ENCODE measurements at places on chromosomes 6 and 20.

GRCh38 chr6:146546443-146547043 is 2.9 kb downstream of the RAB32 start:
- no peak for DNase-seq

- peak; percentile 67 for DNase-seq
Observed at GRCh38 chr20:1108437-1108920, 9.9 kb upstream of the PSMF1 start.

DNA sequence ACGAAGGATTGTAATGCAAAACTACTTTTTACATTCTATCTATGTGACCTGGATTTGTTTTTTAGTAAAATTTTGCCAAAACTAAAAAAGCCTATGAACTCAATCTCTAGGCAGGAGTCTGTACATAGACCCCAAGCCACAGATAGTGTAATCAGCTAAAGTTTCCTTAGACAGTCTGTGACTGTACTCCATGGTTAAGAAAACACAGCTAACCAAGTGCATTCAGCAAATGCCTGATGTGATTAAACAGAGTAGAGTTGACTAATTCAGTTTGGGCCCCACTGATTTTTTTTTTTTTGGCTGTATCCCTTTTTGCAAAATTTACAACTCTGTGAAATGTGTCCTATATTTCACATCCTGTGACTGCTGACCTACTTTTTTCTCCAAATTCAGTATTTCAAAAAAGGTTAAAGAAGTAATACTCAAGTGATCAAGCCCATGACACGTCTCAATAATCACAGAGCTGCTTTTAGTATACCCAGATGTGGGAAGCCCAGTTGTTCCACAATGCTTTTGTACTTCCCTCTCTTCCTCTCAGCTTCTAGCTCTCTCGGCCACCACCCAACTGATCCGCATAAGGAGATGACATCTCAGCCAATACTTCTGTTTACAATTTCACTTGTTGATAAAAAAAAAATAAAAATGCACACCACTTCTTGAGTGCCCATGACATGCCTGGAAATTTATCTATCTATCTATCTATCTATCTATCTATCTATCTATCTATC is 108.8 kb upstream of the TBX18 start:
- no peak for DNase-seq

DNA sequence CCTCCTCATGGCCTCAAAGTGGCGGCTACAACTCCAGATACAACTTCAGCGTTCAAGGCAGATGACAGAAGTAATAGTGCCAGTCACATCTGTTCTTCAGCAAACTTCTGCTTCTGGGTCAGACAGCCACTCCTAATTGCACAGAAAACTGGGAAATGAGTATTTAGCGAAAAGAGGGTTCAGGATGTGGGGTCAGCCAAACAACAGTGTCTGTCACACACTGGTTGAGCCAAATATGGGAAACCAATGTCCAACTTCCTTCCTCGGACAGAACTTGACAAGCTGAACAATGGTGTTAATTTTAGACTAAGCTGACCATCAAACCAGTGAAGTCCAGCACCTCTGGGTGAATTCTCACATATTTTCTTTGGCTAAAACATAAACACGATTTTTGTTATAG is 22.1 kb downstream of the NUDT3 start:
- DNase-seq = no peak

GRCh38 chr6:86936834-86937218 is 502 bp upstream of the HTR1E start:
- DNase-seq = no peak

DNA sequence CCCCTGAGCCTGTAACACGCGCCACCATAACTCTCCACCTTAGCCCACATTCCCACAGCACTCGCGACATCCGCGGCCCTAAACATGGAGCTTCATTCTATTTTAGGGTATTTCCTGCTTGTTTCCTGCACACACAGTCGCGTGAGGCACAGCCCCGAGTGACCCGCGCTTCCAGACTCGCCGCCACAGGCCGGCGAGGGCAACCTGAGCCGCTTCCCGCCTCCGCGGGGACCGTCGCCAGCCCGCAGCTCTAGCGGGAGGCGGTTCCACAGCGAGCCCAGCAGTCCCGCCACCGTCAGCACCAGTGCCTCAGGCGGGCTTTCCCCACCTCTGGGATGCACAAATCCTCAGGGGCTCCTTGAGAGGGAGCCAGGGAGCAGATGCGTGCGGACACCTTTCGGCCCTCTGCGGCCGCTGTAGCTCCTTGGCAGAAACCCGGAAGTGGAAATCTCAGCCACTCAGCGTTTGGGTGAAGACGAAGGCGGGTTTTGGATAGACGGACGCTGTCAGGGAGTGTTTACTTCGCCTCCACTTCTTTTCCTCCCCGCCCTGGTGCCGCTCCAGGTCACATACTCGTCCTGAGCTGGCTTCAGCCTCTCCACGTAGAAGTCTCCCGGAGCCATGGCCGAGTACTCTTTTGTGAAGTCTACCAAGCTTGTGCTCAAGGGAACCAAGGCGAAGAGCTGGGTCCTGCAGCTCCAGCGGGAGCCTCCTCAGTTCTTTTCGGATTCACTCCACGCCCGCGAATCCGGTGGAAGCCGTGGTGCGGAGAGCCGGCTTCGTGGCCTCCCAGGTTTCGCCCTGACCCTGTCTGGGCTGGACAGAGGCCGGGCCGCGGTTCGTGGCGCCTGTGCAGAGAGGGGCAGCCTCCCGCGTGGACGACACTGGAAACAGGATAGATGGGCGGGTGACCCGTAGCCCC is 2177.4 kb upstream of the DEFB115 start:
- DNase-seq = peak; percentile 24

DNA sequence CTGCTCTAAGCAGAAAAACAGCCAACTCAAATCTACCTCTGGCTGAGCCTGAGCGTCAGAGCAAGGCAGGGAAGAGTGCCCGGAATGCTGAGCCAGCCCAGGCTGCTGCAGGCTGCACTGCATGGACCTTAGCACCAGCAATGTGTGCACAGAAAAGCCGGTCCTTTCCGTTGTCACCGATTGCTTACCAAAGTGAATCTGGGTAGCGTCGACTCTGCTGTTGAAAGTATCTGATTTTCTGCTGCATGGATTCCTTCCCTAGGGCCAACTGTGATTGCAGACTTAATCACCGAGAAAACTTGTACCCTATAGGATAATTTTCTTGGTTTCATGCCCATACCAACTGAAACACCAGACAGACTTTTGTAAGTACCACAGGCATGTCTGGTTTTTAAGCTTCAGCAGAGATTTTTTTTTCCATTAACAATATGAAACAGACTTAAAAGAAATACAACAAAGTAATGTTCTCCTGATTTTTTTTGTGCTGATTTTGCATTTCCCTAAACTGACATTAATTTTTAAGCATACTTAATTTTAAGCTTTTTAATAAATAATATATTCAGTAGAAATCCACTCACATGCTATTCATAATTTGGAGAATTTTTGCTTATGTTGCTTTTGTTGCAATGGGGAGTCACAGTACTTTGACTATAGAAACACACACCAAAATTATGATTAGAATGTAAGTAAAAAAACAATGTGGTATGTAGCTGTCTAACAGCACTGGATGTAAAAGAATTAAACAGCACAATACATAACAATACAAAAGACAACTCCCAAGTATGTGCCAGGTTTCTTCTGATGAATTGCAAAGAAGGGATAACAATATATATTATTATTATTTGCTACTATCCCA is 218.0 kb downstream of the THBS2 start:
- no peak for DNase-seq

DNA sequence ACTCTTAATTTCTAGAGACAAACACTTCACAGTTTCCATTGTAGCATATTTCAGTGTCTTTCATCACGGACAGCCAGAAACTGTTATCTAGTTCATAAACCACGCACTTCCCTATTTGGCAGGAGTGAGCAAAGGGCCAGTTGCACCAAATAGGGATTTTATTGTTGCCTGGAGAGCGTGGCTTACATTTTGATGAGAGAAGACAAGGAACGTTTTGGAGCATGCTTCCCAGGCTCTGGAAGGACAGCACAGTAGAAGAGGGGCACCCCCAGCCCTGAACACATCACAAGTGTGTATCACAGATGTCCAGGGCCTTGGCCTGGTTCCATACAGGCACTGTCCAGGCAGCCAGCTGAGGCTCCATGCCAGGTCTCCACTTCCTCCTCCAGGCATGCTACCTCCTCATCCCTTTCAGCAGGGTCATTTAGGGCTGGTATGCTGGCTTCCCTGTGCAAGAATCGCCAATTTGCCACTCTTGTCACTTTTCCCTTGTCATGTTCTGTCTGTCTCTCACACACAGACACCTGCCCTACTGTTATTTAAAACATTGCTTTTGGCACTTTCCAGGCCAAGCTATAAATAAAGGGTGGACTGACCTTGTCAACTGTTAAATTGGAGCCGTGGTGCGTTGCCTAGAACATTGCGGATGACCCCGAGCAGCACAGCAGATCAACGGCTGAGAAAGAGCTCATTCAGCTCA is 235.0 kb upstream of the GMDS start:
- no peak for DNase-seq

- DNase-seq = no peak
Observed at GRCh38 chr6:128235556-128235955, 284.8 kb downstream of the PTPRK start.

GRCh38 chr20:20668639-20669038 is 43.8 kb downstream of the RALGAPA2 start:
- DNase-seq = no peak

GRCh38 chr6:26347699-26348098 is 17.3 kb upstream of the BTN3A2 start:
- DNase-seq = no peak

DNA sequence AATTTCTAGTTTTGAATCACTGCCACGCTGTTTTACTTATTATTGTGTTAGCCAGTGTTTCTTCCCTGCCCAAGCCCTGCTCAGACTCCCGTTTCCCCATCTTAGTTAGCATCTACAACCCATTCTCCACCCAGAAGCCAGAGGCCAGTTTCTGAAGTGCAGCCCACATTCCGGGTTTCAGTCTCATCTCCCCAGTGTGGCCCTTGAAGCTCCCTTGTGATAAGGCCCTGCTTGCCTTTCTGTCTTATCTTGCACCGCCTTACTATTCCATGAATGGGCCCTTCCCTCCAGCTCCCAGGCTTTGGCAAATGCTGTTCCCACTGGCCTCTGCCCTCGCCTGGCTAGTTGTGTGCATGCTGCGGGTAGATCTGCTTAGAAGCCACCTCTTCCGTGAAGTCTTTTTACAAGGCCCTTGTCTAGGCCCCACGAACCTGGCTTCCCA is 41.1 kb downstream of the TOX2 start:
- no peak for DNase-seq

GRCh38 chr20:50163570-50164317 is 10.2 kb upstream of the PEDS1 start:
- peak; percentile 19 for DNase-seq

- DNase-seq = no peak
Observed at GRCh38 chr6:13550656-13551055, 23.7 kb upstream of the SIRT5 start.

DNA sequence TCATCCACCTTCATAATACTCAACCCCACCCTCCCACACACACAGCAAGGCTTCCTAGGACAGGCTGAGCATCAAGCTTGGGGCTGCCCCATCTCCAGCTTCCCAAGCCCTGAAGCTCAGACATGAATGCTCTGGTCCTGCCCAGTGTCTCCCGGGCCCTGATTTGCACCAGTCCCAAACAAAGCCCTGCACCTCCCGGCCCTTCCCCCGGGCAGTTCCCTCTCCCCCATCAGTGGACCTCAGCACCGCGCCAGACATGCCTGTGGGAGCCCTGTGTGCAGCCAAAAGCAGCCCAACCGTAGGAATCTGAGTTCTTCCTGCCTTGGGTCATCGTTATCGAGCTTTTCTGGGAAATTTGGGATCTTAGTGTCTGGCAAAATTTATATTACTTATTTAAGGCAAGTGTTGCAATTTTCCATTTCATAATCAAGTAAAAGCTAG is 63.5 kb downstream of the THBS2 start:
- no peak for DNase-seq

GRCh38 chr6:168121303-168121665 is 42.3 kb upstream of the FRMD1 start:
- no peak for DNase-seq

- DNase-seq = no peak
Observed at GRCh38 chr20:44021186-44021585, 106.5 kb downstream of the TOX2 start.

GRCh38 chr6:135044639-135045038 is 10.0 kb downstream of the HBS1L start:
- no peak for DNase-seq

- DNase-seq = peak; percentile 21
Observed at GRCh38 chr6:142387997-142388815, 86.4 kb downstream of the ADGRG6 start.

DNA sequence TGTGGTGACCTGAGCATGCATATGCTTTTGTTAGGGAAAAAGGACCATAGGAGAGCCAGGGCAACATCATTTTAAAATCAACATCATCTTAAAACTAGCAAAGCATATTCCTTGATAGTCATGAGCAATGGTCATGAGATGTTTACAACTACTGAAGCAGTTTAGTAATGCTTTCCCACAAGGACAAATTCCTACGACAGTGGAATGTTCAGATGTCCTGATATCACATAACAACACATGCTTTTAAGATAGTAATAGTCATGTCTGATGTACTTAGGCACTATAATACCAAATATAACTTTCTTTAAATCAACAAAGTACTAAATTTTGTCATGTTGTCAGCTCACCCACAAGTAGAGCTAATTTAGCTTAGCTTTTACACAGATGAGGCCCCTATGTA is 370.3 kb downstream of the HTR1B start:
- DNase-seq = no peak

DNA sequence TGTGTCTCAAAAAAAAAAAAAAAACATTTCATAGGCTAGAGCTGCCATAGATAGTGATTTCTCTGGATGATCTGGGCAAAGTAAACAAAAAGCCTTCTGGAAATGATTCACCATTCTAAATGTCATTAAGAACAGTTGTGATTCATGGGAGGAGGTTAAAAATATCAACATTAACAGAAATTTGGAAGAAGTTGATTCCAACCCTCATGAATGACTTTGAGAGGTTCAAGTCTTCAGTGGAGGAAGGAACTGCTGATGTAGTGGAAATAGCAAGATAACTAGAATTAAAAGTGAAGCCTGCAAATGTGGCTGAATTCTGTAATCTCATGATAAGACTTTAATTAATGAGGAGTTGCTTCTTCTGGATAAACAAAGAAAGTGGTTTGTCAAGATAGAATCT is 26.8 kb upstream of the MMP24 start:
- DNase-seq = no peak

GRCh38 chr6:138434925-138435324 is 30.9 kb downstream of the HEBP2 start:
- DNase-seq = no peak

- no peak for DNase-seq
Observed at GRCh38 chr6:154951345-154952200, 43.5 kb upstream of the TIAM2 start.

DNA sequence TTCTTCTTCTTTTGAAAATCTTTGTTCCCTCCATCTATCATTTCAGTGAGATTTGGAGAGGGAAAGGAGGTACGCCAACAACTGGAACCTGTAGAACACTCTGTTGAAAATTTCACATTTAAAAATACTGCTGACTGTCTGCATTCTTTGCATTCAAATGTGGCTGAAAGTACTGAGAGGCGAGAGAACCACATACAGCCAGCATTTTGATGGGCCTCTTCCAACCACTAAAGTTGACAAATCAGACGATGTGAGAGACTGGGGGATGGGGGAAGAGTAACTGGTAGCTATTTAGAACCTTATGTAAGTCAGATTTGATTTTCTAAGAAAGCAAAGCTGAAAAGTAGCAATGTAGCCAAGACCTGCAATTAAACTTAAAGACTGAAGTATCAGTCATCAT is 77.5 kb downstream of the FKBP5 start:
- DNase-seq = no peak
